ENCODE measurements at places on chromosomes 11 and 22.

DNA sequence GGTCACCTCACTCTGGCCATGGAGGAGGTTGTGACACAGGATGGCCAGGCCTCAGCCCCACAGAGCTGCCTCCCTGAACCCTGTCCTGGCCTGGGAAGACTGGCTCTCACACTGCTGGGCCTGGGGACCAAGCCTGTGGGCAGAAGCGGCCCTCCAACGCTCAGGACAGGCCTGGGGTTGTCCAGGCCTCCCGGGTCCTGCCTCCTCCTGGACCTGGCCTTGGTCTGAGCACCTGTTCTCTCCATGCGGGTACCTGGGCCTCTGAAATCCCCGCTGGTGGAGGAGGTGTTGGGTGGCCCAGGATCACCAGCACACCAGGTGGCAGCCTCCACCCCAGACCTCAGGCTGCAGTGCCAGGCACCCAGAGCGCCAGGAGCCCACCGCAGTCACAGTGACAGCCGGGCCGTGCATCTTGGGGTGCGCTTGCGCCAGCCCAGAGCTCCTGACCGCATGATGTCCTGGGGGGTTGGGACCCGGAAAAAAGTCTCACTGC lies 16.1 kb upstream of the PIM3 start:
- DNase-seq = no peak

- DNase-seq = no peak
Observed at GRCh38 chr22:28779833-28780232, 7.3 kb downstream of the CCDC117 start.

- no peak for DNase-seq
Observed at GRCh38 chr22:26554956-26555355, 35.0 kb downstream of the TPST2 start.

- DNase-seq = no peak
Observed at GRCh38 chr11:129190087-129190486, 2.0 kb downstream of the ARHGAP32 start.

- DNase-seq = no peak
Observed at GRCh38 chr11:66727282-66728037, 1.6 kb downstream of the SPTBN2 start.

DNA sequence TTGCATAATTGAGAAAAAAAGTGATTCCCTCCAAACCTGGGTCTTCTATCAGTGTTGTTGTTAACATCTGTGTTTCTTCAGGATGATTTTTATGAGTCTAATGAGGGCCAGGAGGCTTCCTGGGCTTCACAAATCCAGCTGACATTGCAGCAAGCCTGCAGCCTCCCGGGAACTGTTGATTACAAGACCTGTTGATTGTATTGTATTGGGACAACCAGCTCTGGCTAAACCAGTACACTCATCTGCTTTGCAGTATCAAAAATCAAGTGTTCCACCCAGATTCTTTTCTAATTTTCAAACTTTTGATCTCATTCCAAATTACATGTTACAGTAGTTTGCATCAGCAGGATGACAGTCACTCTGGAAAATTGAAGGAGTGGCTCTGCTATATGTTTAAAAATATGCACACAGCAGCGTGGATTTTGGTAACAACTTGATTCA lies 16.1 kb upstream of the PRSS23 start:
- no peak for DNase-seq

DNA sequence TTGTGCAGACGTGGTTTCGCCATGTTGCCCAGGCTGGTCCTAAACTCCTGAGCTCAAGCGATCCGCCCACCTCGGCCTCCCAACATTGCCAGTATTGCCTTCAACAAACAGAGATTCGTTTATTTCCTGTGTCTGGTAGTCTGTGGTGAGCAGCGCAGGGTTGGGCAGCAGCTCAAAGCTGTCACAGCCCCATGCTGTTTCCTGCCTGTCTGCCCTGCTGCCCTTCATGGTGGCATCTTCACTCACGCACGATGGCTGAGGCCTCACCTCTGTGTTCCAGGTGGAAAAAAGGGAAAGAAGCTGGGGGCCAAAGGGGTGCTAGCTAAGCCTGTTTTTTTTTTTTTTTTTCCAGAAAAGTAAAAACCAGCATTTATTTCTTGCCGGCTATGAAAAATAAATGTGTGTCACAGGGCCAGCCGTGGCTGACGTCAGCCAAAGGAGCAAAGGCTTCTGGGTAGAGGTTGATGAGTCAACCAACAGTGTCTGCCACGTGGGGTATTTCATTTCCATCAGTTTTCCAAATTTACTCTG lies 28.8 kb downstream of the TBC1D22A start:
- DNase-seq = peak; percentile 83

DNA sequence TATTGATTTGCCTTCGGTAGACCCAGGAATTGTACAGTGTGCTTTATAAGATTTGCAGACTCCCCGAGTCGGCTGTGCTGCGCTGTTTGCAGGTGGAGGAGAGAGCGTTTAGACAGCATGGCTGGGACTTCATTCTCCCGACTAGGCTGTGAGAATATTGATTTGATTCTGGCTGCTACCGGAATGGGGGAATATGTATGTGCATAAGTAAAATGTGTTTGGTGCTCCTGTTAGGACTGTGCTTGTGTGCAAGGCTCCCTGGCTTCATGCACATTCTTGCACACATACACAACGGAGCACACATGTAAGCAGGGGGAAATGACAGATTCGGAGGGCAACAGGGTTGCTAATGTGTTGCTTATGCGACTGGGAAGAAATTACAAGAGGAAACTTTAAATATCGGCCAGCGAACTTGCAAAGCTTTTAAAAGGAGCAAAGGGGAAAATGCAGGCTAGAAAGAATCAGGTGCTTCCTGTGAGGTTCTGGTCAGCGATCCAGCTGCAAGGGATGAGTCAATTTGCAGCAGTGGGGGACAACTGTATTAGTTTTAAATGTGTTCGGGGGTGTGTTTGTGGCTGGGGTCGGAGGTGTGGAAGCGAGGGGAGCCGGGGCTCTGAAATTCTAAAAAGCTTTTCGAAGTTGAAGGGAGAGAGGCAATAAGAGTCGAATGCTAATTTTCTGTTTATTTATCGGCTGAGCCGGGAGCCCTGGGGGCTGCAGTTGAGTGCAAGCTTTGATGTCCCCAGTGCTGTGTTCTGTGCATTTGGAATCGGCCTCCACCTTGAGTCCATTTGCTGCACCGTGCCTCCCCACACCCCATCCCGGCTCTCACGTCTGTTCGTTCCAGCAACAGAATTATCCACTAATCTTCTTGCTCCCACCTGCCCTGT lies 731 bp downstream of the NTM start:
- DNase-seq = no peak

GRCh38 chr11:78576549-78577097 lies 2.0 kb upstream of the NARS2 start:
- DNase-seq = no peak

- DNase-seq = no peak
Observed at GRCh38 chr11:134082990-134083389, 14.1 kb downstream of the JAM3 start.

DNA sequence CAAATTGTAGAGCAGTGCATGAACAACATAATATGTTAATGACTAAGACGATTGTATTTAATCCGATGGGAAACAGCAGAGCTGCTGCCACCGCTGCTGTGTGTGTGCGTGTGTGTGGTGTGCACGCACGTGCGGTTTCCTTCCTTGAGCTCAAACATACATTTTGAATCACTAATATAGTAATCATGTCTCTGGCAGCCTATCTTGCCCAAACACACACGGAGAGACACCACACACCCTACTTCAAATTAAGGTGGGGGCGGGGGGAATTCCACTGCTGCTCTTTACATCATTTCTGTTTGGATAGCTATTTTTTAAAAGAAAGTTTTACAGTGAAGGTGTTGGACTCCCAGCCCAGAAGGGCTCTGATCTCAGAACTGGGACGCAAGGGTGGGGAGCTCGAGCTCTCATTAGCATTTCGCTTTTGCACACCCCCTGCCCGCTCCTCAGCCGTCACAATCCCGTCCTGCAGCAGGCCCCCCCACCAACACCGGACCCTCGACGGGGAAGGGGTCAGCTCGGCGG lies 651 bp upstream of the FAM83F start:
- no peak for DNase-seq

GRCh38 chr11:126332221-126332711 lies 23.2 kb upstream of the ST3GAL4 start:
- peak; percentile 48 for DNase-seq
